ENCODE measurements at places on chromosomes 13 and 19.

GRCh38 chr13:65940720-65941119, 1289.4 kb downstream of the PCDH9 start:
- DNase-seq: peak; percentile 37

DNA sequence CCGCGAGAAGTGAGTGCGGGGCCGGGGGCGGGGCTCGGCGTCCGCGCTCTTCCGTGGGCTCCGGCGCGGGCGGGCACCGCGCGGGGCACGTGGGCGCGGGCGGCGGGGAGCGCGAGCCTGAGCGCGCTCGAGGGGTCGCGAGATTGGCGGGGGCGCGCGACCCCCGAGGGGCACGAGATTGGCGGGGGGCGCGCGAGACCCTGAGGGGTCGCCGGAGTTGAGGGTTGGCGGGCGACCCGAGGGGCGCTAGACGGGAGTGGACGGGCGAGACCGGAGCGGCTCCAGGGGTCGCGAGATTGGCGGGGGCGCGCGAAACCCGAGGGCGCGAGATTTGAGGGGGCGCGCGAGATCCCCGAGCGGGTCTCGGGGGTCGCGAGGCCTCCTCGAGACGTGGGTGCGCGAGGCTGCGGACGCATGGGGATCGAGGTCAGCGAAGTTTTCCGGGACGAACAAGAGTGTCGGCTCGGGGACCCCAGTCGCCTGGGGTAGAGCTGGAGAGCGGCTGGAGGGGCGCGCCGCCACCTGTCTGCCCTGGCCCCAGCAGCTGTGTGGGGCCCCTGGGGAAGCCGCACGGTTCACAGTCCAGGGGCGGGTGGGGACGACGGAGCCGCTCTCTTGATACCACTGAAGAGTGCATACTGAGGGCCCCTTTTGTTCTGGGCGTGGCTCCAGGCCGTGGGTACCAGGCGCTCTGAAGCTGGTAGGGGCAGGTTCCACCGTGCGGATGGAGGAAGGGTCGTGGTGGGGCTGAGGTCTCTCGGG, 682 bp downstream of the SSBP4 start:
- no peak for DNase-seq

DNA sequence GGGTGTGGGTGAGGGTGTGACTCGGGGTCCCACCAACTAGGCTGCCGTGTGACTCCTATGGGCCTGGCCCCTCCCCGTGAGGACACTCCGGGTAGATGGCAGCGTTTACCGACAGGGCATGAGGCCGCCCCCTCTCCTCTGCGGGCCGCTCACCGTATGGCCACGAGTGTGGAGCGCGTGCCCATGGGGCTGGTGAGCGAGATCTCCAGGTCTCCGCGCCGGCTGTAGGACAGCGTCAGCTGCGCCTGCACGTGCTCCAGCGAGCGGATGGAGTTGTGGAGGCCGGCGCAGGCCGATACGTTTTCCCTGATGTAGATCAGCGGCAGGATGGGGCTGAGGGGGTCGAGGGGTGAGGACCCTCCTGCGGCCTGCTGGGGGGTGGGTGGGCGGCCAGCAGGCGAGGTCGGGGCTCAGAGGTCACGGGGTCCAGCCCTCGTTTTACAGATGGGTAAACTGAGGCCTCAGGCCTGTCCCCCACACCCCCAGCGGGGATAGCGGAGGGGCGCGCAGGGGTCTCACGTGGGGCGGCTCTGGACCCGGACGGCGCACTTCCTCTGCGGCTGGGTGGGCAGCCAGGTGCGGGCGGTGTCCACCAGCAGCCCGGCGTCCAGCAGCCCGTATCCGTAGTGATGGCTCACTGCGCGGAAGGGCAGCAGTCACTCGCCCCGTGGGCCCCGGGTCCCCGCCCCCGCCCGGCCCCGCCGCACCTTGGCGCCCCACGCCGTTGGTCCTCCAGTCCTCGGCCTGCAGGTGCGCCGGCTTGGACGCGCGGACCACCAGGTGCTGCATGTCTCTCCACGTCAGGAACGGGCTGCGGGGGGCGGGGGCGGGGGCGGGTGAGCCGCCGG, 4.3 kb upstream of the C19orf25 start:
- peak; percentile 62 for DNase-seq

- DNase-seq: no peak
Measured at GRCh38 chr13:79602936-79603335, 122.0 kb downstream of the NDFIP2 start.

DNA sequence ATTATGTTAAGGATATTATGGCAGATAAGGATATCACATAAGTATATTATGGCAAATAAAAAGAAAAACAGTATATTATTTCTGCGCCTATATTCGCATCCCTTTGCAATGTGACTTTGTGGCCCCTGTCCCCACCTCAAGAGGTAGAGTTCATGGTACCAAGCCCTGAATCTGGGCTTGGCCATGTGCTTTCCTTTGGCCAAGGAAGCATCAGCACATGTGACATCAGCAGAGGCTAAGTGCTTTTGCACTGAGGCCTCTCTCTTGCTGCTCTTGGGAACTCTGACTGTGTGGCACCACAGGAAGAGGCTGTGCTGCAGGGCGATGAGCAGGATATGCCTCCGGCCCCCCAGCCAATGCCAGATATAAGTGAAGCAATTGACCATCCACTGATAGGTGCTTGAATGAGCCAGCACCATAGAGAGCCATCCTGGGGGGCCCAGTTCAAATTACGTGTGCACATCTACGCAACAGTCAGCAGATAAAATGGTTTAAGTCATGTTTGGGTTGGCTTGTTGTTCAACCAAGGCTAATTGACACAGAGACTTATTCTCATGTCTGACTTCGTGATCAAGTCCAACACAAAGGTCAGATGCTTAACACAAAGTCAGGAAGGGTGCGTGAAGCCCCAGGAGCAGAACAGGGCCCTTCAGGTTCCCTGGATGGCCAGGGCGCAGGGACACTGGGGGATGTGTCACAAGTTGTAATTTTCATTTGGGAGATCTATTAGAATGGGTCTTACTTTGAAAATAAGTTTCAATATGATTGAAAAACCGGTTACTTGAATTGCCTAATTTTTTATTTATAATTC, 173.3 kb downstream of the COL4A1 start:
- DNase-seq: no peak

DNA sequence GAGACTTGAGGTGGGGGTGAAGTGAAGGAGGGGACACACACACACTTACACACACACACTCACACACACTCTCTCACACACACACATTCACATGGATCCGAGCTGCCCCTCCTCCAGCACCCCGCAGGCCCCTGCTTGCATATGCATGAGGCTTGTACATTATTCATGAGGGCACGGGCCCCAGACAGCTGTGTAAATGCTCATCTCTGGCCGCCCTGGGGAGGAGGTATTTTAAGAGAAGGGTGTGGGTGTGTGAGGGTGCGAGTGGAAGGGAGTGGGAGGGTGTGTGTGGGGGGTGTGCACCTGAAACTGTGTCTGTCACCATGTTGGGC, 2.4 kb downstream of the NCAN start:
- no peak for DNase-seq

- no peak for DNase-seq
Measured at GRCh38 chr13:32759152-32759551, 172.9 kb downstream of the PDS5B start.

- no peak for DNase-seq
Measured at GRCh38 chr13:104823709-104824108, 1711.8 kb downstream of the EFNB2 start.

- no peak for DNase-seq
Measured at GRCh38 chr13:71412231-71412630, 454.8 kb downstream of the DACH1 start.

DNA sequence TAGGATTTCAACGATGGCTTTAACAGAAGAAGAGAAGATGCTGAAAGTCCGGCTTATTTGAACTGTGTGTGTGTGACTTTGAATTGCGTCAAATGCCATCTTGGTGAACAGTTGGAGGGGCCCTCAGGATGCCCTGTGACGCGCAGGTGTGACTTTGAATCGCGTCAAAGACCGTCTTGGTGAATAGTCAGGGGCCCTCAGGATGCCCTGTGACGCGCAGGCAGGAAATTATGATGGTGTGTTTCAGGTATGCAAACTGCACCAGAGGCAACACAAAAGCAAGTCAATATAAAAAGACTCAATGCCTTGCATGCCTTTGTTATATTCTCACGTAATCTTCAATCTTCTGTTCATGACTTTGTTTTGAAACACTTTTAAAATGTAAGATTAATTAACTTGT, 29.2 kb downstream of the ATP11A start:
- no peak for DNase-seq

DNA sequence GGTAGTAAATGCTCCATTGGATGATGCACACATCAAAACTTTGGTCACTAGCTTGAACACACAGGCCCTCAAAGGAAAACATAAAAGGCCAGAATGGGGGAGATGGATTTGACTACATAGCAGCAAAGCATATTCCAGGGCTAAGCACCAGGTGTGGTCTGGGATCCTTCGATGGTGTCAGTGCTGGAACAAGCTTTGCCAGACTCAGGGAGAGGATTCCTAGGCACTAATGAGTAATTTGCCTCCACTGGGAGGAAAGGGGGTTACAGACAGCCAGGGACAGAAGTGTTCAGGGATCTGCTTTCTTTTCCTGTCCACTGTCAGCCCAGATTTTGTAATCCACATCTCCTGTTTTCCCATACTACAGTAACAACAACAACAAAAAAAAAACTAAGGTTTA, 157.2 kb upstream of the OBI1 start:
- DNase-seq: no peak
